ENCODE measurements at places on chromosomes 12 and 14.

GRCh38 chr14:75418850-75419768 is 8.7 kb upstream of the JDP2 start:
- no peak for DNase-seq

GRCh38 chr12:11669348-11669747 is 19.9 kb downstream of the ETV6 start:
- DNase-seq: no peak

DNA sequence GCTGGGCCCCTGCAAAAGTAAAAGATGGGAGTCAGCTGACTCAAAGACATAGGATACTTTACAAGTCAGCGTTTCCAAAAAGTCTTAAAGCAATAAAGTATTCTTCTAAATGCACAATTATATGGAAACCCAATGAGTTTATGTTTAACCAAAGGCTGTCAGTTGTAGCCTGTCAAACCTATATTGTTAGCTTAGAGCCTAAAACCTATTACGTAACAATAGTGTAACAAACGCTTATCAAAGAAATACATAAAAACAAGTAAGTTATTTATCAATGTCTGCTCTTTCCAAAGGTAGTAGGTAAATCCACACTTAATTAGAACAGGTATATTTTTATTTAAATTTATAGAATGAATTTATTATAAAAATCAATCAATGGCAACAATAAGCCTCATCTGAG is 15.9 kb upstream of the SOS2 start:
- no peak for DNase-seq

DNA sequence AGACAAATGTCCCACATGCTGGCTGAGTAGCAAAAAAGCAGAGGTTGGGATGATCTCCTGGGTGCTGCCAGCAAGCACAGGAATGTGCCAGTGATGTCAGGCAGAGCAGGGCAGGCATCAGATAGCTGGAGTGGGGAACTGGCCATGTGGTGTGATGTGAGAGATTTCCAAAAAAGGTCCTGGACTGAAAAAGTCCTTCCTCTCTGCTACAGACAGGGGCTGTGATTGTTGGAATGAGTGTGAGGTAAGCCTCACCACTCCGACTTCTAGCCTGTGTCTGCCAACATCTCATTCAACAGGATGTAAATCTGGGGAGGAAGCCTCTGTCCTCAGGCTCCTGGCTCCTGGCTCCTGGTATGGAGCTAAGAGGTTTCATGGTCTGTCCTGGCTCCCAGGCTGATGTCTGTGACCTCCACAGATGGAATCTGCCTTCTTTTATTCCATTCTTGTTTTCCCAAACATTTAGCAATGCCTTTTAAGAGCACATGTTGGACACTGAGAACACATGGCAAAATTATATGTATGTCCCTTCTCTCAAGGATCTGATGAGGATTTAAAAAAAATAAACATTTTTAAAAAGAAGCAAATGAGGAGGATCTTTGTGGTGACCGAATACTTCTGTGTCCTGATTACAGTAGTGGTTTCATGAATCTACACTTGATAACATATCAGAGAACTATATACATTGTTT is 50.1 kb upstream of the STK38L start:
- DNase-seq: no peak

DNA sequence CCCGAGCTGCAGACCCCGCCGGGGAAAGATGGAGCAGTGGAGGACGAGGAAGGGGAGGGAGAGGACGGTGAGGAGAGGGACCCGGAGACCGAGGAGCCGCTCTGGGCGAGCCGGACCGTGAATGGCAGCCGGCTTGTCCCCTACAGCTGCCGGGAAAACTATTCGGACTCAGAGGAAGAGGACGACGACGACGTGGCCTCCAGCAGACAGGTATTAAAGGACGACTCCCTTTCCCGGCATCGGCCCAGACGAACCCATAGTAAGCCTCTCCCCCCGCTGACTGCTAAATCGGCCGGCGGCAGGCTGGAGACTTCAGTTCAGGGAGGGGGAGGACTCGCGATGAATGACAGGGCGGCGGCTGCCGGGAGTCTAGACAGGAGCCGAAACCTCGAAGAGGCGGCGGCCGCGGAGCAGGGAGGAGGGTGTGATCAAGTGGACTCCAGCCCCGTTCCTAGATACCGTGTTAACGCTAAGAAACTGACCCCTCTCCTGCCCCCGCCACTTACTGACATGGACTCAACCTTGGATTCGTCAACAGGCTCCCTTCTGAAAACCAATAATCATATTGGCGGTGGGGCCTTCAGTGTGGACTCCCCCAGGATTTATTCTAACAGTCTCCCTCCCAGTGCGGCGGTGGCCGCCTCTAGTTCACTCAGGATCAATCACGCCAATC is 962 bp downstream of the LEMD3 start:
- DNase-seq: peak; percentile 60

DNA sequence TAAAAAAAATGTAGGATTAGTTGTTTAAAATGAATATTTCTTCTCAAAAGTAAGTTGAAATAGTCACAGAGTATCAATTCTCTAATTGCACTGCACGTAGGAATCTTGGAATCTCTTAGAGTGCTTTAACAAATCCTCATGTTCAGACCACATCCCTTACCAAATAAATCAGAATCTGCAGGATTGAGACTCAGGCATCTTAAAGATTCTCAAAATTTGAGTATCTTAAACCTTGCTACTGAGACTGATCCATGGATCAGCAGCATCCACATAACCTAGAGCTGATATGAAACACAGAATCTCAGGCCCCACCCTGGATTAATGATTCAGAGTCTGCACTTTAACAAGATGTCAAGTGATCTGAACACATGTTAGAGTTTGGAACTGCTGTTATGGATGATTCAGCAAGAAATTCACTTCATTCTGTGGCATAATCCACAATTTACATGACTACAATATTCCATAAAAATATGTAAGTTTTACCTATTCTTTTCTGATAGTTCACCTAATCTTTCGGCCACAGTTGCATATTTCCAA is 58.7 kb downstream of the ADAMTS20 start:
- DNase-seq: no peak

DNA sequence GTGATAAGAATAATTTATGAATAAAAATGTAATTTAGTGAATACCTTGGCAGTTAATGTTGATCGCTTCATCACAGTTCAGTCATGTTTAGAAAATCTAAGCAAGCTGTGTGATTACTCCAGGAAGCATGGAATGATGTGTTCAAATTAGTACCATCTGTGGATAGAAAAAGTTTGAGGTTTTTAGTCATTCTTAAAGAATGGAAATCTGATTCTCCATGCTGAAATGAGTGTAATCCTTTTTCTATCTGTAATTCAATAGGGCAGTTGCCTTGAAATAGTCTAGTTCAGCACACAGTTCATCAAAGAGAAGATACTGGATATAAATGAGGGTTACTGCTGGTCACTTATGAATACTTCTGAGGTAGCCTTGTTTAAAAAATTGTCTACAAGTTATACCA is 127.2 kb upstream of the MYF6 start:
- DNase-seq: no peak

GRCh38 chr14:36874396-36875138 is 212.9 kb downstream of the PAX9 start:
- no peak for DNase-seq

All from mesothelial cell of epicardium (in vitro differentiated cells).